Stimulated activated CD4-positive, alpha-beta T cell treated with anti-CD3 and anti-CD28 coated beads, Interleukin-1b, Interleukin-23, amount 100 ng/mL, for 1 hour (primary cell): ENCODE measurements at places on chromosomes 7 and 10.

DNA sequence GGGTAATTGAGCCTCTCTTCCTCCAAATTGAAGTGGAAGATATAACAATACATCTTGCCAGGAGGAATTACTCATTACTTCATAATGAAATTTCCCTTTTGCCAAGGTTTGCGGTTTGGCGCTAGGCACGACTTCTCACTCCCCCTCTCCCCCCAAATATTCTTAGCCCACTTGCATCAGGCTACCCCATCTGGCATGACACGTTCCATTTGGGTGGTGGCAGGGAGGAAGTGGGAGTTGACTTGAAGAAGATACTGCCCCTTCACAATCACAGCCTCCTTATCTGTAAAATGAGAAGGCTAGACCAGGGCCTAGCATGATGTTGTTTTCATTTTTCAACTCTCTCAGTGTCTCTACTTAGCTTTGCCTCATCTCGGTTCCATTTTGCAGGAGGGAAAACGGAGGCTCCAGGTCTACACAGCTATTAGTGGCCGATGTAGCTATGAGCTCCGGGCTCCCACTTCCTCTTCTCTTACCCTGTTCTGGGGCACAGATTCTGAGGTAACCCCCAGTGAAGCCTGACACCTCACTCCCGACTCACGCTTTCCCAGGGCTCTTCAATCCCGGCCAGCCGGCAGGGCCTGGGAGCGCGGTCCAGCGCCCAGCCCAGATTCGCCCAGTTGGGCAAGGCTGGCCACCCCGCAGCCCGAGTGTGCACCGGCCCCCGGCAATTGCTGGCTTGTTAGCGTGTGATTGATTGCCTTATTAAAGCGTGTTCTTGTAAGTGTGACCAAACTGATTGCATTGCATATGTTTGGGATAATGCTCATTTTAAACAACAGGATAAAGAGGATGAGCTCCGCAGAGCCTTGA lies 6.5 kb downstream of the EVX1 start:
- no peak for DNase-seq

- DNase-seq = no peak
Observed at GRCh38 chr7:50822706-50823105, 40.0 kb upstream of the GRB10 start.

DNA sequence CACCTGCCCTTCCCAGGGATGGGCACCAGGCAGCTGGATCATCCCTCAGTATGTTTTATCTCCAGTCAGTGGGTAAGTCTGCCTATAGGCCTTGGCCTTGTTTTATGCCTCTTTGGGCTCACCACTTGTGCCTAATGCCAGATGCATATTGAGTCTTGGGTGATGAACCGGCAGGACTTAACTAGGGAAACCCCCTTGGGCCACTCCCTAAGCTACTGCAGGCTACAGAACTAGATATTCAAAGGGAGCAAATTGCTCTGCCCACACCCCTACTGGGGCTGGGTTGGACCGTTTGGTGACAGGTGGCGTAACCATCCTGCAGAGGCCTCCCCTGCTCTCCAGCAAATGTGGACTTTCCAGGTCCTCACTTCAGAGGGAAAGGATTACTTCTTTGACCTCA lies 115.7 kb upstream of the GDF10 start:
- no peak for DNase-seq

- DNase-seq = no peak
Observed at GRCh38 chr10:31484431-31485135, 165.6 kb downstream of the ZEB1 start.

DNA sequence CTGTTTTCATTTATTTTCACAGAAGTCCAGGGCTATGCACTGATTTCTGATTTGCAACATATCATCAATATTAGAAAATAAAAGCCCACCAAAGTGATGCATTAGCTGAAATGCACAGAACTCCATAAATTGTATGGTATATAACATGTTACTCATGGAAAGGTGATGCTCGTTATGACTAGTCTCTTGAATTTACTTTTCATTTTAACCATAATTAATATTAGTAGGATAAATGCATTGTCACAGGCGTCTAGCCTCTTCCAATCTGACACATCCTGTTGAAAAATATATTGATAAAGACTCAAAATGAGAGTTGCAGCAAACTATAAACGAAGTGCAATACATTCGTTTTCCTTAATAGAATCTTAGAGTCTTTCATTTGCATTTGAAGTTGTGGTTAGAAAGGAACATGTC lies 92.4 kb downstream of the CPED1 start:
- DNase-seq = no peak

DNA sequence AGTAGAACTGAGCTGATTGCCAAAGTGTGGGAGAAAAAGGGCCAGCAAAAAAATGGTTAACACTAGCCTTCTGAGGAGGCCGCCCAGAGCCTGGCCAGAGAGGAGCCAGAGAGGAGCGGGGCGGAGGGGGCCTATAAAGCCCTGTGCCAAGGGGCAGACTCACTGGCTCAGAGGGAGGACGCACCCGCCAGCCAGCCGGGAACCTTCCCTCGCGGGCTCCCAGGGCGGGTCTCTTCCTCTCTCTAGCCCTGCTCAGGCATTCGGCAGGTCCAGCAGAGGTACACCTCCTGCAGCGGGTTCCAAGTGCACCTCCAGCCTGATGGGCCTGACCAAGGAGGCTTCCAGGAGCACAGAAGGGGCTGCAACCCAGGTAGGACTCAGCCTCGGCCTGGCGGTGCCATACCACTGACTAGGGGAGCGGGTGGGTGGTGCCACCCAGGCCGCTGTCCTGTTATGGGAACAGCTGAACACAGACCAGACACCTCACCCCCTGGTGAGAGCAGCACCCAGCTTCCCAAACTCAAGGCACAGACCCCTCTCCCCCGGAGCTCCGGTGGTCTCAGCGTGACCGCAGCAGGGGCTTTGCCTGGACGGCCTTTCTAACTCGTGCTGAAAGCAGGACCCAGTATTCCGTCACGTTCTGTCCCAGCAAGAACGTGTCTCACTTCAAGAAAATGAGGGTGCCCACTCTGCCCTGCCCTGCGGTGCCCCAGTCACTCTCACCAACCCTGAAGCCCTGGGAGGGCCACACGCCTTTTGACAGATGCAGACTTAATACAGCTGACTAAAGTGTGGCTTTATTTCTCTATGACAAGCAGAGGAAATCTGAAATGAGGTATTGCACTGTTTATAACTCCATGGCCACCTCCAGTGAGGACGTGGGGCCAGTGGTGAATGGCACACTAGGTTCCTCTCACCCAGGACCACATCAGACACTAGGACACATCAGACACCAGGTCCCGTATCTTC lies at the start of gene GPER1:
Gene GPER1 (plus strand): TSS at position 162 of the 969 bp plus-strand sequence. CDS start 3,616 bp downstream, outside the sequence.
- no peak for DNase-seq

- DNase-seq = no peak
Observed at GRCh38 chr7:44368455-44368854, 43.1 kb upstream of the CAMK2B start.
